ENCODE measurements at places on chromosomes 11 and 22. TPM values are rescaled to one million over a fixed set of nuclear protein-coding genes. Genes with fewer than 3 reads are reported as not detected.

DNA sequence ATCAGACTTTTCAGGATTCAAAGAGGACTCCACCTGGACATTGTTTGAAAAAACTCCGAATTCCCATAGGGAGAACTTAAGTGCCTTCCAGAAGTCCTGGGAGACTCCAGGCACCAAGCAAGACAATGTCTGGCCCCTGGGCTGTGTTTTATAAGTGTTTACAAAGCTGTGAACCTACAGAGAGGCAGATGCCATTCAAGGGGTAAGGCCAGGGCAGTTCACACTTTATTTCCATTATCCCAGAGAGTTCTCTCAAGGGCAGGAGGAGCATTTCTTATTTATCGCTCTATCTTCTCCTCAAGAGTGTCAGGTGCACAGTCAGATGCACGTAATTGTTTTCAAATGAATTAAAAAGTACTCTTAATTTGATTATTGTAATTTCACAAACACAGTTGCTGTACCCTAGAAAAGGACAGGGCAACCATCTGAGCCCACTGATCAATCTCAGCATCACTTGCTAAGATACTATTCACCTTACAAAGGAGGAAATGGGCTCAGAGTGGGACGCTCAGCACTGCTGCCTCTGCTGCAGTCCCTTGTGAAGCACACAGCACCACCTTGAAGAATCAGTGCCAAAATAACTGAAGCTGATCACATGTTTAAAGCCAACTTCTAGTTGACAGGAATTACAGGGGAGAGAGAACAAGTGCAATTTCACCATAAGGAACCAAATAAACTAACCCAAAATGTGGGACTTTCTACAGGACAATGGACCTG is 35.0 kb downstream of the RASSF10 start:
- DNase-seq: no peak

GRCh38 chr11:74138021-74138420 is 32.8 kb downstream of the C2CD3 start:
- no peak for DNase-seq

GRCh38 chr22:38456841-38457699 is 2.1 kb upstream of the KCNJ4 start:
- no peak for DNase-seq

Gene PRODH
- total RNA-seq: 0.13 TPM

Gene CLDN5
- total RNA-seq: not detected

Gene PGR
- total RNA-seq: 0.03 TPM

Measured in GM12878 (cell line).